NCI-H2171 treated with DMSO at 0.1 percent for 48 hours (cell line): ENCODE measurements at places on chromosomes 12 and 14.

DNA sequence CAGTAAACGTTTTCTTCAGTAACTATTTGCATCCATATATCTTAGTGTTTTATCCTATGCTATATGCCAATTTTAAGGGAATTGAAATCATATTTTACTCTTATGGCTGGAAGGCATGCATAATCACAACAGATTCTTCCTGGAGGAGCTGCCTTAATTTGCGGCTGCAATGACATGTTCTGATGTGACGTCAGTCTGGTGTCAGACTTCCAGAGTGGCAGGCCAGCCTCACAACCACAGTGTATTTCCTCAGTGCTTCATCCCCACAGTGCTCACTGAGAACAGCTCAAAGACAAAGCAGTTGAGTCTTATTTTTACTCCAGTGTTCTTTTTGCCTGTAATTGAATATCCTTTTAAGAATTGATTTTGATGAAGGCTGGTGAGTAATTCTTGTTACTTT is 107.1 kb downstream of the PLEKHA5 start:
- no peak for DNase-seq

GRCh38 chr14:74733221-74733620 is 20.3 kb downstream of the FCF1 start:
- DNase-seq, result peak; percentile 64

DNA sequence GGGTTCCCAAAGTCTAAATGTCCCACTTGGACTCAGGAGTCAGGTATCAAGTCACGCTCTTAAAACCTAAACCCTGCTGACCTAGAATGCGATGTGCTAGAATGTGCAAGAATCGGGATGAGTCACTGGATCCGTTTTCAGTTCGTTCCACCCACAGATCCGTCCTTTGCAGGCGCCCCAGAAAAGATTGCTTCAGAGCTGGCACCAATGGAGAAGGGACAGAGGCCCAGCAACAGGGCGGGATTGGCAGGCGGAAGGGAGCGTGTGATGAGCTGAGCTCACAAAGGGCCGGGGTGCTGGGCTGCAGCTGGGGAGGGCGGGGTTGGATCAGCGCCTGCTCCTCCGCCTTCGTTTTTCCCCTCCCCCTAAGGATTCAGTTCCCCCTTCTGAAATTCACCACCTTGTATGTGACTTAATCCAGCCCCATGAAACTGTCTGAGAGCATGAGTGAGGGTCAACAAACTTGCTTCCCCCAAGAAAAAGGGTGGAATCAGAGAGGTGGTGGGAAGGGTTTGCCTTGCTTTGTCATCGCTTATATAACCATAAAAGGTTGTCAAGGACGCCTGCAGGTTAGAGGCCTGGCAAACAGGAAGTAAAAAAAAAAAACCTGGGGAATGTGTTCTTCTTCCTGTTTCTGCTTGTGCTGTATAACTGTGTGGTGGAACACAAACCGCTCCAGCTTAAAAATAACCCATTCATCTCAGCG is 2.8 kb upstream of the UBC start:
- no peak for DNase-seq

- DNase-seq, result no peak
Observed at GRCh38 chr14:100292776-100293461, 13.3 kb downstream of the SLC25A29 start.

- no peak for DNase-seq
Observed at GRCh38 chr14:92176476-92176875, 54.7 kb downstream of the CPSF2 start.
